Uterus (tissue), 4 donors: ENCODE measurements at places on chromosomes 4 and X.
A peak's percentile ranks its signal among the peaks of the same experiment; 100 is the strongest.

DNA sequence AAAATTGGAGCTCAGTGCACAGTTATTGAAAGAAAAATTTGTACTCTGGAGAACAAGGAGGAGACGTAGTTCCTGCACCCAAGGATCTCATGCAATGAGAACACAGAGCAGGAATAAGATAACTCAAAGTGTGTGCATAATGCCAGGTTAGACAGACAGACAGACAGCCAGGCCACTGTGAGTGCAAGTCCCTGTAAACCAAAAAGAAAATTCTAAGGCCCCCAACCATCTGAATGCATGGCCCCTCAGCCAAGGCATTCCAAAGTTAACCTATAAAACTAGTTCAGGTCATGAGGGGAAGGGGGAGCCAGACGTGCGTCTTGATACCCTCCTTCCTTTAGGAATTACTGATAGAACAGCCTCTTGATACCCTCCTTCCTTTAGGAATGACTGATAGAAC lies 94.5 kb upstream of the ENPP6 start:
- no peaks in the 10 kb centered on the region for H3K4me1 ChIP-seq
- no peak for DNase-seq
- no peaks in the 10 kb centered on the region for H3K27me3 ChIP-seq
- no peak overlapping the region for H3K27ac ChIP-seq
- H3K36me3 ChIP-seq = no peaks in the 10 kb centered on the region
- H3K4me3 ChIP-seq = no peak overlapping the region

DNA sequence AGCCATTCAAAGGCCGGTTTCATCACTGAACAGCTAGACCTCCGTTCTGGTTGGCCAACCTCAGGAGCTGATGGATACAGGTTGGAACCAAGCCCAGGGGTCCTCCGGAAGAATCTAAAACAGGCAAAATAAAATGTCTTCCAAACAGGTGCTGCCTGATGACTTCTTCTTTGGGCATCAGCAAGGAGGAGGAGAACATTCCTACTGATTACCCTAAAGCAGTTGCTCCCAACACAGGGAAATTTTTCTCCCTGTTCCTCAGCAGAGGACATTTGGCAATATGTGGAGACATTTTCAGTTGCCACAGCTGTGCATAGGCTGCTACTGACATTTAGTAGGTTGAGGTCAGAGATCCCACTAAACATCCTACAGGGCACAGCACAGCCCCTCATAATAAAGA lies 319.3 kb upstream of the PPARGC1A start:
- H3K27ac ChIP-seq = no peak overlapping the region
- H3K36me3 ChIP-seq = no peaks in the 10 kb centered on the region

DNA sequence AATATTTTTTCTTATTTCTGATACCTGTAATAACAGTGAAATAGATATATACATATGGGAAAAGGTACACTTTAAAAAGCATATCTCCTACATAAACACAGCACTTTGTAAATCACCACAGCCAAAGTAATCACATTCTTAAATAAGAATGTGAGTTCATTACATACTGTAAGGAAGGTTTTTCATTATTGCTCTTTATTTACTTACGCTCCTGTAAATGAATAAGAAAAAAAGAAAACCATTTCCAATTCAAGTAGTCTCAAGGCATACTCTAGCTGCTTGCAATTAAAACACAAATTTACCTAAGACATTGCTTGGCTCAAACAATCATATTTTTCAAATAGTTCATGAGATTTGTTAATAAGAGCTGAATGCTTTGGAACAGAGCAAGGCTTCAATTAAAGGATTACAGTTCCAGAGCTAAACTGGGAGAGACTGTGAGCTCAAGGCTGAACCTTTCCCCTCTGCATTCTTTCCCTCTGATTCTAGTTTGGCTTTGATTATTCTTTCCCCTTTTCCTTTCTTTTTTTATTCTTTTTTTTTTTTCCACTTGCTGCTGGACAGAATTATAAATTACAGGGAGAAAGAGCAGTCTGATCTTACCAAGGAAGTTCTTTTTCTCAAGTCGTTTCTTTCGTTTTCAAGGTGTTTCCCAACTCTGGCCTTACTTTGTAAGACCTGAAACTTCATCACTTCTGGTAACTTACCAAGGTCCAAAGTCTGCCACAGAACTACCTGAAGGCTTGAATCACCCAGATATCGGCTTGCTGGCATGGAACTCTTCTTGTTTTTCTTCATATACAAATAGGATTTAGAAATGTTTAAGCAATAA lies 278.3 kb downstream of the INPP4B start:
- no peaks in the 10 kb centered on the region for H3K4me1 ChIP-seq
- no peaks in the 10 kb centered on the region for H3K36me3 ChIP-seq
- DNase-seq = no peak
- H3K4me3 ChIP-seq = no peak overlapping the region
- H3K27ac ChIP-seq = peak overlapping the region; percentile 47

- no peak overlapping the region for H3K4me3 ChIP-seq
- no peak overlapping the region for H3K27ac ChIP-seq
- DNase-seq = no peak
- H3K36me3 ChIP-seq = no peaks in the 10 kb centered on the region
- no peaks in the 10 kb centered on the region for H3K27me3 ChIP-seq
These were observed 84.9 kb downstream of the SPCS3 start for GRCh38 chr4:176404621-176405020.

DNA sequence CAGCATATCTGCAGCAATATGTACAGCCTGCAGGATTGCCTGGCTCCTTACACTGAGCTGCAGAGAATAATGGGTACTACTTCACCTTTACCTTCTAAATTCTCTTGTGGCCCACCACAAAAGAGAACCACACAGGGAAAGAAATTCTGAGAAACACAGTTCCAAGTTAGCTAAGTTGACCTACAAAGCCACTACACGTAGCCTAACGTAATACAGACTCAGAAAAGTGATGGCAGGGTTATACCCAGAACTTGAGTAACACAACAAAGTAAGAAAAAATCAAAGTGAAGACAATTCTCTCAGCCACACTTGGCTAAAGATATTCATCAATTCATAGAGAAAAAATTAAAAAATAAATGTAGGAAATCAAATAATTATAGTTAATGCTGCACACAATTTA lies 26.4 kb upstream of the SRPX start:
- no peaks in the 10 kb centered on the region for H3K27me3 ChIP-seq
- no peak for DNase-seq
- no peaks in the 10 kb centered on the region for H3K4me1 ChIP-seq
- H3K4me3 ChIP-seq = no peak overlapping the region
- H3K36me3 ChIP-seq = no peaks in the 10 kb centered on the region

GRCh38 chr4:124738994-124739393 lies 26.5 kb upstream of the ANKRD50 start:
- H3K4me1 ChIP-seq = no peaks in the 10 kb centered on the region
- H3K36me3 ChIP-seq = no peaks in the 10 kb centered on the region
- H3K27ac ChIP-seq = no peak overlapping the region
- no peak overlapping the region for H3K4me3 ChIP-seq
- DNase-seq = no peak
- H3K27me3 ChIP-seq = no peaks in the 10 kb centered on the region

DNA sequence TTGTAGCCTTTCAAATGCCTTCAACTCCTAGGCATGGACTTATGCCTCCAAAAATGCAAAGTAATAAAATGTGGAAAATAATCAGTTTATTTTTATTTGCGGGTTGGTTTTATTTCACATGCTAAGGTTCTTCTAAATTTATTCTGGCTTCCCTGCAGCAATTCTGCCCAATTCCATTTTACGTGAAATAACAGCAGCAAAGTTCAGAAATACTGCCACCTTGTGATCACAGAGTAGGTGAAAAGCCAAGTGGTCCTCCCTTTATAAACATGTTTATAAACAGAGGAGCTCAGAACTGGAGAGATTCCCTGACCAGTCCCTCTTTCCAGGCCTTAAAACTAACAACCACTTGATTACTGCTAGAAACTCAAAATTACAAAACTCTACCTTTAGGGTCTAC lies 14.7 kb upstream of the DCHS2 start:
- H3K27me3 ChIP-seq = no peaks in the 10 kb centered on the region
- no peak overlapping the region for H3K27ac ChIP-seq
- H3K36me3 ChIP-seq = no peaks in the 10 kb centered on the region
- no peak overlapping the region for H3K4me3 ChIP-seq
- peak; percentile 51 for DNase-seq

DNA sequence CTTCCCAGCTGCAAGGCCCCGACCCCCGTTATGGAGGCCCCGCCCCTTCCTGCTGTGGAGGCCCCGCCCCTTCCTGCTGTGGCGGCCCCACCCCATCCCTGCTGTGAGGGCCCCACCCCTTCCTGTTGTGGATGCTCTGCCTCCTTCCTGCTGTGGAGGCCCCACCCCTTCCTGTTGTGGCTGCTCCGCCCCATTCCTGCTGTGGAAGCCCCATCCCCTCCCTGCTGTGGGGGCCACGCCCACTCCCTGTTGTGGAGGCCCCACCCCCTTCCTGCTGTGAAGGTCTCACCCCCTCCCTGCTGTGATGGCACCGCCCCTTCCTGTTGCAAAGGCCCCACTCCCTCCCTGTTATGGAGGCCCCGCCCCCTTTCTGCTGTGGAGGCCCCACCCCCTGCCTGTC lies 104.9 kb upstream of the PSAPL1 start:
- no peak for DNase-seq
- no peaks in the 10 kb centered on the region for H3K36me3 ChIP-seq
- no peaks in the 10 kb centered on the region for H3K27me3 ChIP-seq
- no peak overlapping the region for H3K27ac ChIP-seq
- no peak overlapping the region for H3K4me3 ChIP-seq

- H3K27ac ChIP-seq = no peak overlapping the region
- no peak overlapping the region for H3K4me3 ChIP-seq
- no peaks in the 10 kb centered on the region for H3K27me3 ChIP-seq
- no peaks in the 10 kb centered on the region for H3K36me3 ChIP-seq
- DNase-seq = no peak
These were observed 37.5 kb upstream of the EDA2R start for GRCh38 chrX:66676413-66676812.

- no peaks in the 10 kb centered on the region for H3K27me3 ChIP-seq
- no peaks in the 10 kb centered on the region for H3K4me1 ChIP-seq
- no peak overlapping the region for H3K4me3 ChIP-seq
- no peak for DNase-seq
- H3K27ac ChIP-seq = no peak overlapping the region
- no peaks in the 10 kb centered on the region for H3K36me3 ChIP-seq
These were observed 284.8 kb upstream of the FGF13 start for GRCh38 chrX:138996268-138996667.

- no peaks in the 10 kb centered on the region for H3K27me3 ChIP-seq
- no peak for DNase-seq
- H3K4me3 ChIP-seq = no peak overlapping the region
These were observed 2.7 kb upstream of the AMELX start for GRCh38 chrX:11290416-11291102.

- H3K4me3 ChIP-seq = no peak overlapping the region
- H3K27ac ChIP-seq = no peak overlapping the region
- H3K27me3 ChIP-seq = no peaks in the 10 kb centered on the region
- no peaks in the 10 kb centered on the region for H3K4me1 ChIP-seq
- no peaks in the 10 kb centered on the region for H3K36me3 ChIP-seq
These were observed 423.1 kb downstream of the KCTD8 start for GRCh38 chr4:44025376-44026020.

DNA sequence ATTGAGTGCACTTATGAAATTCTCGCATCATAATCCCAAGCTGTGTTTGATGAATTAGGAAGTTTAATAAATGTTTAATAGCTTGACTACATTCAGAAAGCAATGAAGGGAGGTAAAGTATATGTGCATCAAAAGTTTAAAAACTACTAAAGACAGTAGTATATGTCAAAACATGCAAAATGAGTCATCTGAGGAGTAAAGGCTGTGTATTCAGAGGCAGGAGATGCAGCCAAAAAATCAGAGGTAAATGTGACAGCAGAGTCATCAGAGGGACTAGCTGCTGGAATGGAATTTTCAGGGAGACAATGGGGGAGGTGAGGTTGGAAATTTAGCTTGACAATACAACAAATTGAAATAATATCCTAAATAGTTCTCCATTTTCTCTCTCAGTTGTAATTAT lies 127.0 kb upstream of the FUNDC1 start:
- no peaks in the 10 kb centered on the region for H3K4me1 ChIP-seq
- H3K27ac ChIP-seq = no peak overlapping the region
- H3K4me3 ChIP-seq = no peak overlapping the region
- no peaks in the 10 kb centered on the region for H3K36me3 ChIP-seq

DNA sequence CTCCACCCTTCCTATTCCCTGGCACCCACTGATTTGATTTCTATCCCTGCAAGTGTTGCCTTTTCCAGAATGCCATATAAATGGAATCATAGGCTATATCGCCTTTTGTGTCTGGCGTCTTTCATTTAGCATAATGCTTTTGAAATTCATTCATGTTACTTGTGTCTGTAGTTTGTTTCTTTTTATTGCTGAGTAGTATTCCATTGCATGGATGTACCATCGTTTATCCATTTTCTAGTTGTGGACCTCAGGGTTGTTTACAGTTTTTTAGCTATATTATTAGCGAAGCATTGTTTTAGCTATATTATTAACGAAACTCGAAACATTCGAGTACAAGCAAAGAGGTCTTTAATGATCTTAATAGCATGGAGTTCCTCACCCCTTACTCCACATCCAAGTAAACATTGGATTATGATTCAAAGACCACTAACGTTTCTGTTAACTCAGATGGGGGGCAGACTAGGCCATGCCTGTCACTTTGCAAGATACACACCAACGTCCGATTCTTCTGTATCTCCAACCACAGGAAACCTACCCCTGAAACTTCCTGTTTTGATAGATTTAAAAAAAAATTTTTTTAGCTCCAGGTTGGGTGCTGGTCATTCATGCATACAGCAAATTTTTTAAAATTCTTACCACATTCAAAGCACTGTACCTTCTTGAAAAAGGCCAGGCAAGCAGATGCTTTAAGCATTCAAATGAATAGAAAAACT lies 1.1 kb downstream of the DCK start:
- no peaks in the 10 kb centered on the region for H3K36me3 ChIP-seq
- H3K27me3 ChIP-seq = no peaks in the 10 kb centered on the region
- no peaks in the 10 kb centered on the region for H3K4me1 ChIP-seq

GRCh38 chr4:4430492-4431195 lies 43.7 kb downstream of the NSG1 start:
- no peak overlapping the region for H3K4me3 ChIP-seq
- DNase-seq = no peak
- no peaks in the 10 kb centered on the region for H3K36me3 ChIP-seq
- no peak overlapping the region for H3K27ac ChIP-seq

DNA sequence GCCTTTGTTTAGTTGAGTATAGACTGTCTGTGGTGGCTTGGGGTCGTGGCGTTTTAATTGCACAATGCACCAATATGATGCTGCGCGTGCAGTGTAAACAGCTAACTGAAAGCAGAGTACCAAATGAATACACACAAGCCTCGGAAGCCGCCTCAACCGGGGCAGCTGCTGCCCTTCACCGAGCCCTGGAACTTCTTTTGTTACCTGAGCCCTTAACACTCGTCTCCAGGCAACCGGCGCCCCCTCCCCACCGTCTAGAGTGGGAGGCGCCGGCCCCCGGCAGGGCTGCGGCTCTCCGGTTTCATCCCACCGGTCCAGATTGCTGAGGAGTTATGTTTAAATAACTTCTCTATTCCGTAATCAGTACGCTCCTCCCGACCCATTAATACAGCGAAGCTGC lies 173.2 kb upstream of the TBL1X start:
- H3K4me1 ChIP-seq = no peaks in the 10 kb centered on the region
- H3K27ac ChIP-seq = peak overlapping the region; percentile 60
- H3K36me3 ChIP-seq = no peaks in the 10 kb centered on the region
- peak overlapping the region; percentile 19 for H3K4me3 ChIP-seq

GRCh38 chr4:1958276-1959103 lies 50.3 kb downstream of the NELFA start:
- no peaks in the 10 kb centered on the region for H3K4me1 ChIP-seq
- no peaks in the 10 kb centered on the region for H3K36me3 ChIP-seq
- no peaks in the 10 kb centered on the region for H3K27me3 ChIP-seq
- no peak overlapping the region for H3K4me3 ChIP-seq

- H3K4me1 ChIP-seq = no peaks in the 10 kb centered on the region
- DNase-seq = no peak
- H3K27me3 ChIP-seq = no peaks in the 10 kb centered on the region
- H3K27ac ChIP-seq = no peak overlapping the region
These were observed 782.5 kb downstream of the STPG2 start for GRCh38 chr4:97360733-97361132.

- no peaks in the 10 kb centered on the region for H3K36me3 ChIP-seq
- H3K27ac ChIP-seq = no peak overlapping the region
- DNase-seq = no peak
These were observed 43.9 kb downstream of the ANAPC4 start for GRCh38 chr4:25420931-25421330.
